ENCODE measurements at places on chromosomes 1 and 21.

GRCh38 chr1:229031061-229031460 is 239.8 kb upstream of the RAB4A start:
- no peak for DNase-seq

DNA sequence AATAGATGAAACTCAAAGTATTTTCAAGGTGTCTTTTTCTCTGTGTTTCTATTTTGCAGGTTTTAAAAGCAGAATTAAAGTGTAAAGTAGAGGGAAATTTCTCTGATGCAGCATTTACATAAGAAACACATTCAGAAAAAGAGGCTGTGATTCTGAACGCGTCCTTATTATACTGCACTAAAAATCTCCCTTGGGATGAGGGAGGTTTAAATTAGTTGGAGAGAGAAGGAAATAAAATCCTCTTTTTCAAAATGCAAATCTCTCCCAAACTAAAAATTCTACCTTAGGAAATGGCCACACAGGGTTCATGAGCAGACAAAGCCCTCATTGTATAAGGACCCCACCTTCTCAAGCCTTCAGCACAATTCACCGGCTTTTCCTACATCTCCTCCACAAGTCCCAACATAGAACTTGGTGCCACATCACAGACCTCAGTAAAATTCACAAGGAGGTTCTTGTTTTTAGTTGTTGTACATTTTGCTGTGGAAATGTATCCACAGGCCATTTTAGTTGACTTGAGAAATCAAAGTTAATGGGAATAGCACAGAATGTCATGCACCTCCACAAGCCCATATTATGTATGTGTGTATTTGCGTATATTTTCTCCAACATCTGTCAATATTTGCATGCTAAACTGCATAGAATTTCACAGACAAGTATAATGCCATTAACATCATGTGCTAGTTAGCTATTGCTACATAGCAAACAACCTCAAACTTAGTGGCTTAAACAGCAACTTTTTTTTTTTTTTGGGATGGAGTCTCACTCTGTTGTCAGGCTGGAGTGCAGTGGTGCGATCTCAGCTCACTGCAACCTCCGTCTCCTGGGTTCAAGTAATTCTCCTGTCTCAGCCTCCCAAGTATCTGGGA is 59.8 kb downstream of the MAB21L3 start:
- DNase-seq = no peak

DNA sequence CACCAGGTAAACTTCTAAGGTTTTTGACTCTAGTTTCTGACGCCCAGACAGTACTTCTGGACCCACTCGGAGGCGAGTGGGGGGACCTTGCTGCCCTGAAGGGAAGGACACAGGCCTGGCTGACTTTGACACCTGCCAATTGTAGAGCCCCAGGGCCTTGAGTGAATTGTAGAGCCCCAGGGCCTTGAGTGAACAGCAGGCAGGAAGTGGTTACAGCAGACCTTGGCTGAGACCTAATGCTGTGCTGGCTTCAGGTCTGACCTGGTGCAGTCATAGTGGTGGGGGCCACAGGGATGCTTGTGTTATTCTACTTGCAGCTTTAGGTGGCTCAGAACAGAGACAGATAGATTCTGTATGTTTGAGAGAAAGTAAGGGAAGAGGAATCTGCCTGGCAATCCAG is 344.3 kb downstream of the DUSP10 start:
- no peak for DNase-seq

DNA sequence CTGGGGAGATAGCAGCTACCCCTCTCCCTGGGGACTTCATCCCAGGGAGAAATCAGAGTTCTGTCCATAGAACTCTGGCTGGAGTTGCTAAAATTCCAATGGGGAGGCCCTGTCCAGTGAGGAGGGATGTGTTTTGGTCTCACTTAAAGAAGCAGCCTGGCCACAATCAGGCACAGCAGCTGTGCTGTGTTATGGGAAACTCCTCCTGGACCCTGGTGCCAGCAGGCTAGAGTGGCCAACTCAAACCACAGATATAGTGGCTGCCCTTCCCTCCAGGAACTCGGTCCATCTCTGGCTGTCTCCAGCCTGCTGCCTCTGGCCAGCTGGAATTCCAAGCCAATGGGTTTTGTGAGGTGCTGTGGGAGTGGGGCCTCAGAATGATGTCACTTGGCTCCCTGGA is 37.4 kb upstream of the SAMD11 start:
- DNase-seq = no peak

DNA sequence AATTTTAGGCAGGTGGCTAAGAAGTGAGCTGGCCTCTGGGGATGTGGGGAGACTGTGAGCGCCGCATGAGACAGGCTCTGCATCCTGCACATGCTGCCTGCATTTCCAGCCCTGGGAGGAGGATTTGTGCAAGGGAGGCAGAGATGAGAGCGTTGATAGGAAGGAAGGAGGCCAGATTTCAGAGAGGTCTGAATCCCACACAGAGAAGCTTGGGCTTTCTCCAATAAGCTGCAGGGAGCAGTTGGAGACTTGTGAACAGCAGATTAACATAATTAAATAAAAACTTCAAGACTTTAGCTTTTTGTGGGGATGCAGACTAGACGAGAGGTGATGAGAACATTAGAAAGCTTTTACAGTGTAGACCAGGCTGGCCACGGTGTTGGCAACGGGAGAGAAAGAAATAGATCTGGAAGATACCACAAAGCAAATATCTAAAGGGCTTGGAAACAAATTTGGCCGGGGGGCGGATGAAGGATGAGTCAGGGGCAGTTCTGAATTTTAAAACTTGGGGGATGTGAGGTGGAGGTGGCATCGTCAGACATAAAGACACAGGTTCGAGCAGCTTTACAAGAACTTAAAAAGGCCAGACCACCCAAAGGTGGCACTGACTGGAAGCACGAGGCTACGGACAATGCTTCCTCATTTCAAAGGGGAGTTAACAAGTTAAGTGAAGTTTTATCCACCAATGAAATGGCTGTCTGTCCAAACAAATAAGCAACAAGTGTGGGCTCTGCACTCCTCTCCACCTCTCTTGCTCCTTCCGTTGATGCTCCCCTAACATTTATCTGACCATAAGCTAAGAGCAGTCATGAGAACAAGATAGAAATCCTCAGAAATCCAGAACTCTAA is 57.0 kb downstream of the HIVEP3 start:
- DNase-seq = no peak

GRCh38 chr1:231420959-231421545 is 1.0 kb downstream of the EGLN1 start:
- DNase-seq = no peak

DNA sequence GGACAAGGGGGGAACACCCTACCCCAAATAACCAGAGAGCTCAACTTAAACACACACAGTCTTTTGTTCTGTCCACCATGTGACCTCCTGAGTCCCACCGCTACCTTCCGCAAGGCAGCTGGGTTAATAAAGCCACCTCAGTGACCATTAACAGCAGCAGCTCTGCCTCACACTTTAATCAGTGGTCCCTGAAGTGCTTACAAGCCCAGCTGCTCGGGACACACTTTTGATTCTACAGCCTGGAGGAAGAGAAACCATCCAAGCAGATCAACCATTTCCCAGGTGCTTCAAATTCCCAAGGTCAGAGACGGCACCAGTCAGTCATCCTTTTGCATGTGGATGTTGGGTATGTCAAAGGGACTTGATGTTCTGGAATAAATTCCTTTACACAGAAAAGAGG is 70.1 kb downstream of the KCNJ15 start:
- DNase-seq = no peak

DNA sequence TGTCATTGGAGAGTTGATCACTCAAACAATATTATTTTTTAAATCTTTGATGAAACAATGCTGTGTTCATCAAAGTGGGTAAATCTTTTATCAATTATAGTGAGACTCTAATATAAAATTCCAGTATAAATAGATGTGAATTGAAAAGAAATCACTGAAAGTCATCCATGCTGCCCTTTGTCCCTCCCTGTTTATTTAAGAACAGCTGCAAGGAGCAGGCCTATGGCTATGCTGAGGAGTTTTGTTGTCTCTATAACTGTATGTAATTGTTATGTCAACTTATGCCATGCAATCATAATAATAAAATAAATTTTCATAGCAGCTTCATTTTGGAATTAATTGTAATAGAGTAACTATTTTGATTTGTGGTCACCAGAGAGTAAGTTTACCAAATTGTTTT is 1272.4 kb upstream of the ADGRL4 start:
- no peak for DNase-seq

DNA sequence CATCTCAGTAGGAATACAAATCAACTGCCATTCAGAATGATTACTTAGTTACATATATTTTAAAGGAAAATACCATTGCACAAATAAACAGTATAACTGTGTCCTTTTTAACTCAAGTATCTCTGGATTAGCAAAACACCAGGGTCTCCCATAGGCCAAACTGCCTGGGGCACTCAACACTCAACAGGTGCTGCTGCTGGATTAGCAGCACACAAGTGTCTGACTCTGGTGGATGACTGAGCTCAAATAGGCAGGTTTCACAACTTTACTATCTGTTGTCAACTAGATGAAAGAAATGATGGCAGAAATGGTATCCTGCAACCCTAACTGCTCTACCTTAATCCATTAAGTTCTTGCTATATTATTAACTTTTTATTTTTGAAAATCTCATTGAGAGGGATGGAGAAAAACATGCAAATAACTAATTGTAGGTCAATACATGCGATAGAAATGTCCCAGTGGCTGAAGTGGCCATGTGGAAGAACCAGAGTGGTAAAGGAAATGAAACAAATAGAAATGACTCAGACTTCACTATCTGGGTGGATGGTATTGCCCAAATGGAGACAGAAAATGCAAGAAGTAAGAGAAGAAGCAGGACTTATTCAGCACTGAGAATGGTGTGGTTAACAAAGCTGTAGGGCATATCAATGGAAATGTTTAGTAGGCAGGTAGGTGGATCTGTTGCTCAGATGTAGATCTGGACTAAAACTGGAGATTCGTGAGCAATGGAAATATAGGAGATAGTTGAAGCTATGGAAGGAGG is 90.8 kb upstream of the CCDC190 start:
- DNase-seq = no peak

- no peak for DNase-seq
Measured at GRCh38 chr1:216111842-216112241, 311.4 kb downstream of the USH2A start.

GRCh38 chr1:58312971-58313563 is 233.5 kb downstream of the OMA1 start:
- no peak for DNase-seq

GRCh38 chr1:6965083-6965934 is 180.1 kb downstream of the CAMTA1 start:
- DNase-seq = no peak

DNA sequence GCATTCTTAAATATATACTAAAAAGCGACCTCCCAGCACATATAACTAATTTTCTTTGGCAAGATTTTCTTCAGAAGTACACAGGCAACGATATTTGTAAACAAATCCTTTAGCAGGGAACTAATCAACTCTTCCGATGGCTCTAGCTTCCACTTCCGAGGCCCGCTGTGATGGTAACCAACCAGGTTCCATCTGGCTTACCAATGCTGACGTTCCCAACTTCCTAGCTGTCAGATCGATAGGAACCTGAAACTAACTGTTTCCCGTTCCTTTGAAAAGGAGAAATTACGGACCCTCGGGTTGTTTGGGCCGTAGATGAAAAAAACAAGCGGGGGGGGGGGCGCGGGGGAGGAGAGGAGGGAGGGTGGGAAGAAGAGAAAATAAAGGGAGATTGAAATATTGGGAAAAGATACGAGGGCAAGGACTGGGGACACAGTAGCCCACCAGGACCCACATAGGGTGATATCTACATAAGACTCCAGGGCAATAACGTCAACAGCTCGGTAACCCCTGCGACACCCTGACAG is 513 bp downstream of the GTF2B start:
- no peak for DNase-seq

- DNase-seq = no peak
Measured at GRCh38 chr1:3460672-3461131, 6.2 kb downstream of the ARHGEF16 start.

- DNase-seq = no peak
Measured at GRCh38 chr1:86064899-86065298, 91.7 kb downstream of the COL24A1 start.

DNA sequence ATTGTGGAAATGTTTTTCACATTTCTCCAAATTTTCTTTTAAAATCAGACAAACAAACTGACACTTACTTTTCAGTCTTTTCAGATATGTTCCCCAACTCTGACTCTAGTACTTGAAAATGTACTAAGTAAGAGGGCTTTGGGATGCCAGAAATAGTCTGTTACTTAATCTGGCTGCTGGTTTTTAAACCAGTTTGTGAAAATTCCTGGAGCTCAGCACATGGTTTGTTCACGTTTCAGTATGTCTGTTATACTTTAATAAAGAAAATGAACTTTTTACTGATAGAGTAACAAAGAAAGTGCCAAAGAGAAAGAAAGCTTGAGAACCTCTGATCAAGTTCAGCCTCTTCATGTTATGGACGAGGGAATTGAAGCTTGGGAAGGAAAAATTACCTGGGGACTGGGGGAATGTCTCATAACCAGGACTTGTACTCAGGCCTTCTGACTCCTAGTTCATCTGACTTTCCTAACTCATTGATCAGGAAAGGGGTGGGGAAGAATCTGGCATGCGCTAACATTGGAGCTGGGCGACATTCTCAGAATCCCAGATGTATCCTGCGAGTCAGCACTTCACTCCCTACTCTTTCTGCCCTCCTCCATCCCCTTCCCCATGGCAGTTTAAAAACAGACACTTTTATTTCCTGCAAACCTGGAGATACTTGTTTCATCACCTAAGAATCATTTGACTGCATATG is 30.8 kb upstream of the DNAJC6 start:
- no peak for DNase-seq

DNA sequence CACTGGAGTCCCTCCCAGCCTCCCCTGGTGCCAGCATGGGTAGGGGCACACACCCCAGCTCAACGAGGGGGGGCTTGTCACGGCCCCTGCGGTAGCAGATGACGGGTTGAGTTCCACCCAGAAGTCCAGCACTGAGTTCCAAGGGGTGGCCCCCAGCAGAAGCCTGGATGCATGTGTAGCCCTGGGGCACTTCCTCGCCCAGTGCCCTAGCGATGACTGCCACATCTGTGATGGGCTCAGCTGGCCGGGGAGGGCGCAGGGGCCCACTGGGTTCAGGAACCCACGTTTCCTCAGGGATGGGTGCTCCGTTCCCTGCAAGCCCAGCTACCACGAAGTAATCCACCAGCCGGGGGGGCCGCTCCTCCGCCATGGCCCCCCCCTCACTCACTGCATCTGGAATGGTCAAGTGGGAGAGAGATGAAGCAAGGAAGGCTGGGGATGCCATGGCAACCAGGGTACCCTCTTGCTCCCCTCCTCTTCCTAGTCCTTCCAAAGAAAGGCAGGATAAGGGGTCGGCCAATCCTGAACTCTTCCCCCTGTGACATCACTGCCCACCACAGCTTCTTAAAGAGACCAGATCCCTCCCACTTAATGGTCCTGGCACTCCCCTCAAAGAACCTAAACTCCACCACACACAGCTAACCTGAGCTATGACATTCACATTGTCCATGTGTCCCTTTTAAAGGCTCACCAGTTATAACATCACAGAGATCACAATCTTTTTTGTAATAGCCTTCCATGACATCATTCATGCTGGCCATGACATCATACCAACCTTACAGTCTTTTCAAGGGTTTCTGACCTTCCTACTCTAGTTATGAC is 2.3 kb downstream of the DENND4B start:
- no peak for DNase-seq

- DNase-seq = no peak
Measured at GRCh38 chr1:207103892-207104373, at the start of gene C4BPA. TSS of gene C4BPA (plus strand) at chr1:207104233. CDS start at chr1:207113026, 8,793 bp downstream.

- DNase-seq = no peak
Measured at GRCh38 chr1:57770772-57771171, 346.9 kb upstream of the DAB1 start.

Measured in SIG-M5 (cell line).